ENCODE measurements at places on chromosomes 3 and 15. TPM values are rescaled to one million over a fixed set of nuclear protein-coding genes. Genes with fewer than 3 reads are reported as not detected.

Gene BUB1B
- polyA plus RNA-seq: 35.9 TPM

Gene GHSR
- not detected for polyA plus RNA-seq

Gene TP63
- polyA plus RNA-seq: 1.5 TPM

DNA sequence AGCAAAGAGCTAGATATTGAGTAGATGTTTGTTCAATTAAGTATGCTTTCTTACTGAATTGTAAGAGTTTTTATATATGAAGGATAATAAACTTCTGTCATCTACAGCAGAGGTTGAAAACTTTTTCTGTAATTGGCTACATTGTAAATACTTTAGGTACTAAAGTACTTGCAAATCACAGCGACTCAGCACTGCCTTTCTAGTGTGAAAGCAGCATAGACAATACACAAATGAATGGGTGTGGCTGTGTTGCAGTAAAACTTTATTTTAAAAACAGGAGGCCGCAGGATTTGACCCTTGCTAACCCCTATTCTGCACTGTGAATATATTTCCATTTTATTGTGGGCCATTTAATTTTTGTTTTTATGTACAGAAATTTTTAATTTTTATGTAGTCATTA lies 104.3 kb upstream of the TMC3 start:
- no peak for DNase-seq

DNA sequence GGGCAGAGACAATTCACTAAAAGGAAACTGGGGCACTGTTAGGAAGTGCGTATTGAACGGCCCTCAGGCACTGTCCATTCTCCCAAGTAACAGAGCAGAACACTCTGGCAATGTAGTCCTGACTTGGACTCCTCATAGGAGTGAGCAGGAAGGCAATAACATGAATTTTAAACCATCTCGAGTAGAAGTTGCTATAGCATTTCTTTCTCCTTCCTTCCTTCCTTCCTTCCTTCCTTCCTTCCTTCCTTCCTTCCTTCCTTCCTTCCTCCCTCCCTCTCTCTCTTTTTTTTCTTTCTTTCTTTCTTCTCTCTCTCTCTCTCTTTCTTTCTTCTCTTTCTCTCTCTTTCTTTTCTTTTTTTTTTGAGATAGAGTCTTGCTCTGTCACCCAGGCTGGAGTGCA lies 46.4 kb upstream of the TRA2B start:
- DNase-seq: no peak
